ENCODE measurements at places on chromosomes 11 and 22. TPM values are rescaled to one million over a fixed set of nuclear protein-coding genes. Genes with fewer than 3 reads are reported as not detected.

Gene RFPL1
- not detected for polyA plus RNA-seq

Gene RAB39A
- not detected for polyA plus RNA-seq

Gene SNRPD3
- polyA plus RNA-seq, result 221 TPM

Gene SEPTIN5
- polyA plus RNA-seq, result 10.8 TPM

Gene MMP8
- polyA plus RNA-seq, result 0.18 TPM

Gene CSF2RB
- not detected for polyA plus RNA-seq

Gene NXPE1
- polyA plus RNA-seq, result not detected

Gene CCDC89
- 2.9 TPM for polyA plus RNA-seq

Gene OAF
- 22.7 TPM for polyA plus RNA-seq
